ENCODE measurements at places on chromosomes 1 and 21. TPM values are rescaled to one million over a fixed set of nuclear protein-coding genes. Genes with fewer than 3 reads are reported as not detected.

CRYBG2 gene
- total RNA-seq = 8.8 TPM

DNA sequence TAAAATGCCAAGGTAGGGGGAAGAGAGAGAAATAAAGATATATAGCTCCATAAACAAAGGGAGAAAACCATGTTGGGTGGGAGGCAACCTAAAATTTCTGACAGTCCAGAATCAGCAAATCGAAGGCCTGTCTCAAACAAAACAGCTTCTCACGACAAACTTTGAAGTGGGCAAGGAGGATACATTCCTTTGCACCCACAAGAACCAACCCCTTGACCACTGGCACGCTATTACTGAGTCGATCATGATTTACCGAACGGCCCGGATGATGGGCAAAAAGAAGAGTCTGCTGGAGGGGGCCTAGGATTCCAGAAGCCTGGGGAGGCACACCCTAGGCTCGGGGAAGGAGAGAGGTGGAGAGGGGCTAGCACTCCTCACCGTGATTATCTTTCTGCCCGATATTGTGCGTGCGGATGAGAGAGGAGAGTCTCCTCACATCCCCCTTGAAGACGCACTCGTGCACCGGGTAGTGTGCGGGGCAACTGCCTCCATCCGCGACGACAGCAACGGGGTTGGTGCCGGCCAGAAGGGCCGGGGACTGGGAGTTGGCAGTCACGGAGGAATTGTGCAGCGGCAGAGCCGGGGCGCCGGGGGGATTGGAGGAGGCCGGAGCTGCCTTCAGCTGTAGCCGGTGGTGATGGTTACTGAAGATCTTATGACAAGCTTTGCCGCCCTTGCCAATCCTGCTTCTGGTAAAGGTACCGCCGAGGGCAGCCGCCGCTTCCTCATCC lies 756 bp downstream of the ANKRD13C start:
- DNase-seq = peak; percentile 35

- DNase-seq = no peak
Observed at GRCh38 chr1:229452956-229453801, 19.3 kb upstream of the ACTA1 start.

DNA sequence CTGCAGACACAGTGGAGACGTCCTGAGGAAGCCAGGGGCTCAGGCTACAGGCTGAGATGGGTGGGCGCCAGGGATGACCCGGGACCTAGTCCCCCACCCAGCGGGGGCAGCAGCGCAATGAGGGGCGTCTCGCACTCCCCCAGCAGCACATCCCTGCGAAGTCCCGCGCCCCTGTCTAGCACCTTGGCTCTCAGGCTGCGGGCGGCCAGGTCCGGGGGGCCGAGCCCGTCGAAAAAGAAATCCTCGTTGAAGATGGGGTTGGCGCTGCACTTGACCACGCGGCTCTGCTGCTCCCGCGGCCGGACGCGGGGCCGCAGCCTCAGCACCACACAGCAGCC lies 1.8 kb downstream of the C2CD4D start:
- DNase-seq = no peak

- DNase-seq = no peak
Observed at GRCh38 chr1:41013024-41013423, 8.5 kb downstream of the SLFNL1 start.

GRCh38 chr1:156154317-156154749 lies 948 bp downstream of the SEMA4A start:
- no peak for DNase-seq

ANXA9 gene
- total RNA-seq = 0.96 TPM

DNA sequence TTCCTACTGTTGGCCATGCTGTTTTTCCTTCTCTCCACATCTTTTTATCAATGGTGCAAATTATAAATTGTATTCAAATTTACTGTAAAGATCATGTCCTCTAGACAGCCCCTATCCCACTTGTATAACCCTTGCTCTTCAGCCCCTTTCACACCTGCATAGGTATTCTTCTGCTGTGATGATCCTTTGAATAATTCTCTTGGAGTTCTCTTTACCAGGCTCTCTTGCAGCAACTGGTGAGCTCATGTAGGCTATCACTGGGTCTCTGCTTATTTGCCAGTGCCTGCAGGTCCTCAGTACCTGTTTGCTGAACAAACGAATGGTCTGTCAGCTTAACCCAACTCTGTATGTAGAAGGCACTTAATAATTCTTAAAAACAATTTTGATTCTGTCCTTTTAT lies 8.2 kb downstream of the PTPRC start:
- no peak for DNase-seq

DNA sequence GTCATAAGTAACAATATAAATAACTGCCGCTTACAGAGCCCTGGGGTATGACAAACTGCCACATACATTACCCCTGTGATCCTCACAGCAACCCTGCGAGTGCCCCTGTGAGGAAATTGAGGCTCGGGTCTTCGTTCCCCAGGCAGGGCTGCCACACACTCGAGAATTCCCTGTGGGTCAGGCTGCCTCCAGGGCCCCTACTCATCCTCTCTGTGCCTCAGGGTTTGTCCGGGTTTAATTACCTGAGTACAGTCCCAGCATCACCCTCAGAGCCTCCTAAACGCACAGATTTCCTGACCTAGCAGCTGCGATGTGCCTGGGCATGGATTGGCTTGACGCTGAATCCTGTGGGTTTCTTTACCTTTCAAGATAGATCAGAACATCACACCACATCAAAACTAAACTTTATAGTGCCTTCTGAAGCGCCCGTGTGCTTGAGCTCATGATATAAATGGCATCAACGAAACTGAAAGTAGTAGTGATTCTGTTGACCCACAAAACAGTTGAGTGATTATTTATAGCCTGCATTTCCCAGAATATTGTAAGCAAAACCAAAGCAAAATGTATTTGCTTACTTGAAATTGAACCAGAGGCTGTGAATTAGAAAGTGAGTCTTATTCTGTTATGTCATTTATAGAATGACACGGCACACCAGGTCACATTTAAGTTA lies 14.0 kb downstream of the SLC37A1 start:
- no peak for DNase-seq

GRCh38 chr1:35568975-35569395 lies 4.1 kb upstream of the TFAP2E start:
- DNase-seq = peak; percentile 84

- no peak for DNase-seq
Observed at GRCh38 chr1:117852853-117853553, 76.4 kb downstream of the GDAP2 start.

SLC35F3 gene
- total RNA-seq = 0.07 TPM

Data from K562 (cell line).